ENCODE measurements at places on chromosomes 16 and 17.

DNA sequence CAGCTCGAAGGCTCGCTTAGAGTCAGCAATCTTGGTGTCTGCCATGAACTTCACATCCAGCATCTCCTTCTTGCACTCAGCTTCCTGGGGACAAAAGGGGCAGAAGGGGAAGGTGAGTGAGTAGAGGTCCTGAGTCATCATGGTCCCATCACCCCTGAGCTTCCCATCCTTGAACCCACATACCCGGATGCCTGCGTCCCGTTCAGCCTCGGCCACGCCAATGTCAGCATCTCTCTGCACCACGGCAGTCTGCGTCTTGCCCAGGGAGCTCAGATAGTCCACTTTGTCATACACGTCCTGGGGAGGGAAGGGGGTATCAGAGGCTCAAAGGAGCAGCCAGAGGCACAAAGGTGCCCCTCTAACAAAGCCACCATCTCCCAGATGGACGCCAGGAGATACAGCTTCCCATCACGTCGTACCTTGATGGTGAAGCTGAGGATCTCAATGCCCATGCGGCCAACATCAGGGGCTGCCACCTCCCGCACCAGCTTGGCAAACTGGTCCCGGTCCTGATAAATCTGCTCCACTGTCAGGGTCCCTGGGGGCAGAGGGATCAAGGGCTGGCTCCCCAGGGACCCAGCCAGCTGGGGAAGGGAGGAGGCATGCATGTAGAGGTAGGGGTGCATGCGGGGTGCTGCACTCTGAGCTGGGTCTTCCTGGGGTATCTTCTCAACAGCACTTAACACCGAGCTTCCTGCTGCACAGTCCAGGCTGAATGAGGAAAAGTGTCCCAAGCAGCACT lies 15.2 kb downstream of the FLOT2 start:
- DNase-seq, result no peak

DNA sequence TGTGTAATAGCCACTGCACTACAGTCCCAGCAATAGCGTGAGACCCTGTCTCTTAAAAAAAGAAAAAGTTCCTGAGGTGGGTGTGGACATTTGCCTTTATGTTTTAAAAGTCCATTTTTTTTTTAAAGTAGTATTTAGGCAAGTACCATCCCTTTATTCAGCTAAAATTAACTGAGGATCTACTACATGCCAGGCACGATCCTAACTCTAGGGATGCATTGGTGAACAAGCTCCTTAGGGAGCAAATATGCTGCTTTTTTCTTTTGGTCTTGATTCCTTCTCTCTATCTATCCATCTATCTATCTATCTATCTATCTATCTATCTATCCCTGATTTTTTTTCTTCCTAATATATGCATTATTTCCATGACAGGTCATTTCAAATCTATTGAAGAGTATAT lies 44.7 kb downstream of the CMTM3 start:
- no peak for DNase-seq

DNA sequence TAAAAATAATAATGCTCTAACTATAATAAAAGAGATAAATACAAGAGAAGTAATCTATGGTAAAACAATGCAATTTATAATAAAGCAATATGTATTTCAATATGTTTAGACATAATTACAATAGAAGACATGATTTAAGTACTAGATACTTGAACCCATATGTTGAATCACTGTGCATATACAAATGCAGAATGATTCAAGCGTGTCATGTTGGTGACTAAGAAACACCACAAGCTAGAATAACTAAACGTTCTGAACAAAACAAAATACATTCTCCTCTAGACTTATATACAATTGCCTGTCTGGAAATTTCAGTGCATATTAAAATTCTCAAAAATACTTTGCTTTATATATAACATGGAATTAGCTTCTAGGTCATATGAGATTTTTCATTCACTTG lies 11.2 kb downstream of the TADA2A start:
- DNase-seq, result peak; percentile 15

GRCh38 chr17:13958773-13959172 lies 110.5 kb upstream of the COX10 start:
- no peak for DNase-seq
